Gastrocnemius medialis (tissue), 4 donors: ENCODE measurements at places on chromosomes 7 and 10. TPM values are rescaled to one million over a fixed set of nuclear protein-coding genes. Genes with fewer than 3 reads are reported as not detected.

NEUROG3 gene
- not detected for total RNA-seq

HSPB1 gene
- total RNA-seq: 2,898 TPM

NPC1L1 gene
- 0.04 TPM for total RNA-seq

ANKRD61 gene
- total RNA-seq: not detected

C10orf53 gene
- total RNA-seq: not detected

GFRA1 gene
- 21.2 TPM for total RNA-seq

CFAP58 gene
- 0.36 TPM for total RNA-seq

LFNG gene
- total RNA-seq: 1.8 TPM

XRCC2 gene
- 0.20 TPM for total RNA-seq

RTKN2 gene
- total RNA-seq: not detected

RAB19 gene
- total RNA-seq: not detected

PNLIPRP3 gene
- total RNA-seq: not detected

JAKMIP3 gene
- 0.36 TPM for total RNA-seq

ZNF32 gene
- 65.5 TPM for total RNA-seq

MYOF gene
- total RNA-seq: 10.3 TPM

ABCA13 gene
- total RNA-seq: 0.03 TPM

H2BK1 gene
- total RNA-seq: not detected

GPR141 gene
- not detected for total RNA-seq

GIMAP2 gene
- total RNA-seq: 3.3 TPM

ZNF316 gene
- total RNA-seq: 11.4 TPM

GARIN1A gene
- total RNA-seq: 0.13 TPM

NPTX2 gene
- total RNA-seq: 15.1 TPM

VWDE gene
- total RNA-seq: not detected
